Naive thymus-derived CD8-positive, alpha-beta T cell (primary cell): ENCODE measurements at places on chromosomes 1 and 21. TPM values are rescaled to one million over a fixed set of nuclear protein-coding genes. Genes with fewer than 3 reads are reported as not detected.

DNA sequence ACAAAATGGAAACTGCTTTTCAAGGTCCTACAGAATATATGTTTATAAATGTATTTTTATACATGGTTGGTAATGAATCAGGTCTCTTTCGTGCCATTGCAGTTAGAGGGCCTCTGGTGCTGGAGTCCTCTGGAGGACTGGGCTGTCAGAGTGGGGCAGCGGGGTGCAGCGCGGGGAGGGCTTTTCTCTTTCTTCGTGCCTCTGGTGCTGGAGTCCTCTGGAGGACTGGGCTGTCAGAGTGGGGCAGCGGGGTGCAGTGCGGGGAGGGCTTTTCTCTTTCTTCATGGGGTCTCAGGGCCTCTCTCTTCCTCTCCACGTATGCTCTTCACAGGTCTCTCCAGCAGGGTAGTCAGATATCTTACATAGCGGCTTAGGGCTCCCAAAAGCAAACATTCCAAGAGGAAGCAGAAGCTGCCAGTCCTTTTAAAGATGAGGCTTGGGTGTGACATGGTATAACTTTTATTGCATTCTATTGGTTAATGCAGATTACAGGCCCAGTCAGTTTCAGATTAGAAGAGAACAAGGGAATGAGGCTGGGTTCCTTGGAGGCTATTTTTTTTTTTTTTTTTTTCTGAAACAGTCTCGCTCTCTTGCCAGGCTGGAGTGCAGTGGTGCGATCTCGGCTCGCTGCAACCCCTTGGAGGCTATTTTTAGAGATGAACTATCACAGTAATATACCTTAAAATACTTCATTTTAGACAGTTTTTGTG, 13.1 kb downstream of the SDCCAG8 start:
- no peak overlapping the region for H3K4me3 ChIP-seq
- H3K36me3 ChIP-seq, result peaks cover 14% of the 10 kb centered on the region
- peaks cover 24% of the 10 kb centered on the region for H3K4me1 ChIP-seq
- DNase-seq, result no peak
- H3K27ac ChIP-seq, result no peak overlapping the region
- H3K27me3 ChIP-seq, result no peaks in the 10 kb centered on the region

Gene SPATC1L
- 11.2 TPM for total RNA-seq

Gene FCN3
- total RNA-seq, result not detected

GRCh38 chr1:35569936-35570335, 3.2 kb upstream of the TFAP2E start:
- H3K36me3 ChIP-seq, result no peaks in the 10 kb centered on the region
- H3K27ac ChIP-seq, result no peak overlapping the region
- no peaks in the 10 kb centered on the region for H3K27me3 ChIP-seq
- no peak for DNase-seq
- peaks cover 10% of the 10 kb centered on the region for H3K4me1 ChIP-seq
- no peak overlapping the region for H3K4me3 ChIP-seq

Gene AGT
- total RNA-seq, result not detected

Gene SH3D21
- 2.7 TPM for total RNA-seq

DNA sequence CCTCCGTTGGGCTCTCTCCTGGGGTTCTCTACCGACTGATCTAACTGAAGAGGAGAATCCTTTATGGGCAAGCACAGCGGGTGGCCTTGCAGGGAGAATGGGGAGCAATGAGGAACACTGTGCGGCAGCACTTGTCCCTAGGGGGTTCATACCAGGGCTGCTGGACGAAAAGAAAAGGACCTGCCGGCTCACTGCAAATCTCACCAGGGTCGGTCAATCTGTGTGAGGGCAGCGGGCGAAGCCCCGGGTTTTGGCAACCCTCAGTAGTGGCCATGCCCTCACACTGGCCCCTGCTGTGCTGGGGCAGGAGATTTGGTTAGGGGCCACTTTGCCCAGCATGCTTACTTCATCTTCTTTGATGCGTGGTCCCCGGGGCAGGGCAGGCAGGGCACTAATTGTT, 5.9 kb downstream of the LHX9 start:
- no peak overlapping the region for H3K27ac ChIP-seq
- no peaks in the 10 kb centered on the region for H3K36me3 ChIP-seq
- no peak overlapping the region for H3K4me3 ChIP-seq

GRCh38 chr1:16925635-16926490, 4.1 kb downstream of the CROCC start:
- H3K36me3 ChIP-seq, result no peaks in the 10 kb centered on the region
- H3K27me3 ChIP-seq, result no peaks in the 10 kb centered on the region
- H3K4me1 ChIP-seq, result peaks cover 71% of the 10 kb centered on the region
- no peak overlapping the region for H3K4me3 ChIP-seq

Gene RNF207
- total RNA-seq, result 0.36 TPM

DNA sequence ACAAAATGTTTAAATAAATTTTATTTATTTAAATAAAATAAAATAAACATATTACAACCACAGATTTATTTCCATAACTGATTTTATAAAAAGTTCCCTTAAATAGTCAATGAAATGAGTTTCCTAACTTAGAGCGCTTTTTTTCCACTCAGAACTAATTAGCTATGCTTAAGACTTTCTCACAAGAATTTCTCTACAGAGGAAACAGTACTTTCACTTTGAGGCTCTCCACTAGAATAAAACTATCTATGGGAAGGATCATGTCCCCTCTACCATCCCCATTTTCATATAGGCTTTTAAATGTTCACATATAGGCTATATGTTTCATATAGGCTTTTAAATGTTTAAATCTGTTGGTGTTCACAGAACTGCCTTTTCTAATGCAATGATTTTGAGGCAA, 40.0 kb upstream of the DPH5 start:
- no peaks in the 10 kb centered on the region for H3K27me3 ChIP-seq
- no peaks in the 10 kb centered on the region for H3K36me3 ChIP-seq
- no peak for DNase-seq
- peak overlapping the region; percentile 64 for H3K4me3 ChIP-seq
- H3K27ac ChIP-seq, result peak overlapping the region; percentile 89
- peaks cover 63% of the 10 kb centered on the region for H3K4me1 ChIP-seq

- peak overlapping the region; percentile 91 for H3K4me3 ChIP-seq
- H3K27me3 ChIP-seq, result no peaks in the 10 kb centered on the region
- no peak for DNase-seq
- peak overlapping the region; percentile 93 for H3K27ac ChIP-seq
- H3K4me1 ChIP-seq, result peaks cover 40% of the 10 kb centered on the region
Measured at GRCh38 chr1:2391931-2392509, 379 bp downstream of the RER1 start.

Gene LCE1B
- not detected for total RNA-seq

Gene OR2L3
- not detected for total RNA-seq

DNA sequence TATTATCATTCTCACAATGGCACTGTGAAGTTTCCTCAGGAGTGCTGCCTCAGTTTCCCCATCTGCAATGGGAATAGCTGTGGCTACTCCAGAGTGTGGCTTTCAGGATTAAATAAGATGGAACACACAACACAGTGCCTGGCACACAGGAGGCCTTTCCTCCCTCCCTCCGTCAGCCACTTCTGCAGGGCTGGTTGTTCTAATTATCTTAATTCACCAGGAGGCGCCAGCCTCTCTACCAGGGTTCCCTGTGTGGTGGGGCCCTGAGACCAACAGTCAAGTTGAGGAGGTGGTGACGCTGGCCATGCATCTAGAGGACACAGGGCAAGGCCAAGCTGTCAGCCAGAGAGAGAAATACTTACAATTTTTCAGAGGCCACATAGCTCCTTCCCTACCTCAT, 6.3 kb upstream of the FOXO6 start:
- H3K4me1 ChIP-seq, result peaks cover 4% of the 10 kb centered on the region
- no peaks in the 10 kb centered on the region for H3K36me3 ChIP-seq

Gene CELF3
- total RNA-seq, result not detected

DNA sequence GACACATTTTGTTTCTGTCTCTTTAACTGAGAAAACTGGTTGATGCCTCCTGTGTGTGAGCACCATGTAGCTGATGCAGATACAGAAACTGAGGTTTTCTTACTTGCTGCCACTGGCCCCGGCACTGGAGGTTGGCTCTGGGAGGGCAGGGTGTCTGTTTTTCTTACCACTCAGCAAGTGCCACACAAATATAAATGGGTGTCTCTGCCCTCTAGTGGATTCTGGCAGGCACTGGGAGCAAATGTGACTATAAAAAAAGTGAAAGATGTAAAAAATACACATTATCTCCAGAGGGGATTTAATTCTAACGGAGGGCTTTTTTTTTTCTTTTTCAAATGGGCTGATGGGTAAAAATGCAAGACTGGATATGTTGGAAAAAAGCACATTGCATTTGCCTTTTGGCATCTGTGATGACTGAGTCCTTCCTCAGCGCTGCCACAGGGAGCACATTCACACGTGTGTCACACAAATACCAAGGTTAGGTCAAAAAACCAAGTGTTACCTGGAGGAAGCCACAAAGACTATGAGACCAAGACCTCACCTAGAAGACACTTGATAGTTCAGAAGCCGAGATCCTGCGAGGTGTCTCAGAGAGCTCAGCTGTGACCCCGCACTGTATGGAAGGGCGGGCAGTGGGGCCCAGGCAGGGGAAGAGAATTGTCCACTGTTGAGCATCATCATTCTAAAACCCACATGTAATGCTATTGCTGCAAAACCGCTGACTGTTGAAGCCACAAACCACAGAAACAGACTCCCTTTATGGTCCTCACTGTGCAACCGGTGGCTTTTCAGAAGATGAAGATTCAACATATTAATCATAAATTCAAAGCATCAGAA, 18.9 kb downstream of the PGBD2 start:
- H3K4me3 ChIP-seq, result peak overlapping the region; percentile 43
- DNase-seq, result peak; percentile 68
- H3K4me1 ChIP-seq, result peaks cover 16% of the 10 kb centered on the region
- no peaks in the 10 kb centered on the region for H3K27me3 ChIP-seq
- peaks cover 35% of the 10 kb centered on the region for H3K36me3 ChIP-seq

Gene TCEANC2
- total RNA-seq, result 13.6 TPM

Gene SYCP1
- total RNA-seq, result not detected

Gene NBPF4
- total RNA-seq, result not detected

Gene ARID1A
- total RNA-seq, result 123 TPM

Gene SYPL2
- not detected for total RNA-seq

- no peak overlapping the region for H3K4me3 ChIP-seq
Measured at GRCh38 chr1:217032715-217033367, 309.6 kb upstream of the ESRRG start.

DNA sequence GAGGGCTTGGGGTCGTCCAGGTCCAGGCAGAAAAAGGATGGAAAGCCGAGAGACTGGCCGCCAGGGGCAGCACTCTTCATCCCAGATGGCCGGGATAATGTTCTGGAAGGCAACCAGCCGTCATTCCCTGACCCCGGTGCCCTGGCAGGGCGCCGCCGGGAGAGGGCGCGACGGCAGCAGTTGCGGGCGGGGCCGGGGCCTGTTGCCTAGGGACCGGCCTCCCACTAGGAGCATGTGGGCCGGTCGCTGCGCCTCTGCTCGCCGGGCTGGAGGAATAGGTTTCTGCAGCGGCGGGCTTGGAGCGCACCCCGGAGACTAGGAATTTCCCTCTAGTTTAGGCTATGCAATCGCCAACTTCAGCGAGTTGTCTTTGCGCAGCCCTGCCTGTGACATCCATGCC, 11.0 kb downstream of the DMRTB1 start:
- DNase-seq, result no peak
- peaks cover 2% of the 10 kb centered on the region for H3K4me1 ChIP-seq
- H3K27ac ChIP-seq, result no peak overlapping the region
- H3K4me3 ChIP-seq, result no peak overlapping the region
- no peaks in the 10 kb centered on the region for H3K36me3 ChIP-seq

- no peaks in the 10 kb centered on the region for H3K4me1 ChIP-seq
- H3K36me3 ChIP-seq, result no peaks in the 10 kb centered on the region
- H3K27ac ChIP-seq, result no peak overlapping the region
- no peak for DNase-seq
- H3K27me3 ChIP-seq, result peaks cover 7% of the 10 kb centered on the region
Measured at GRCh38 chr1:185971688-185972087, 237.5 kb downstream of the HMCN1 start.

DNA sequence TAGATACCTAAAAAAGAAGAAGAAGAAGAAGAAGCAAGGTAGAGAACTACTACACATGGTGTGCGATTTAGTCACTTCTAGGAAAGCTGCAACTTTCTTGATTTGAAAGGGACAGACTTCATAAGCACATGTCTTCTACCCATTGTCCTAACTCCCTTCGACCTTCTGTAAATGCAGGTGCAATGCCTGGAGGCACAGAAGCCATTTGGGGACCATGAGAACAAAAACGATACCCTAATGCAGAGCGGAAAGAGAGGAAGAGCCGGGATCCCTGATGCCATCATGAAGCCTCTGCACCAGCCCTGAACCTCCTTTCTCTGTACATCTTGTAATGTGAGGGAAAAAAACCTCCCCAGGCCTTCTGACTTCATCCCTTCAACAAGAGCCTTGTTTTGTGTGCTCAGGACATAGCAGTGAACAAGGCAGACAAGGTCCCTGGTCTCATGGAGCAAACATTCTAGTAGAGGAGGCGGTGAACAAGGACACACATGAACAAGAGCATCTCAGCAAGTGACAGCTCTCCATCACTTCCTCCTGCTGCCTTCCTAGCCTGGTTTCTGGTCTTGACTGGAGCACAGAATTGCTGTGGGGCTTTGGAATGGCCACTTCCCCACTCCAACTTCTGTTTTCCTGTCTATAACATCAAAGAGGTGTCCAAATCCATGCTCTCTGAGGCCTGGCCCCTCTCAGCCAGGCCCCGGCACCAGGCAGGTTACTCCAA, 5.5 kb upstream of the LAPTM5 start:
- no peak overlapping the region for H3K4me3 ChIP-seq
- H3K27ac ChIP-seq, result peak overlapping the region; percentile 90
- H3K4me1 ChIP-seq, result peaks cover 83% of the 10 kb centered on the region

GRCh38 chr1:17875171-17875881, 120.2 kb downstream of the ACTL8 start:
- peaks cover 1% of the 10 kb centered on the region for H3K27me3 ChIP-seq
- H3K27ac ChIP-seq, result no peak overlapping the region
- H3K36me3 ChIP-seq, result no peaks in the 10 kb centered on the region
- H3K4me1 ChIP-seq, result no peaks in the 10 kb centered on the region
- no peak for DNase-seq

Gene SPRR2E
- not detected for total RNA-seq

GRCh38 chr1:32828341-32828740, 10.9 kb downstream of the S100PBP start:
- no peak overlapping the region for H3K27ac ChIP-seq
- peaks cover 5% of the 10 kb centered on the region for H3K4me1 ChIP-seq
- H3K4me3 ChIP-seq, result no peak overlapping the region
- DNase-seq, result no peak
- H3K36me3 ChIP-seq, result peaks cover 4% of the 10 kb centered on the region
- no peaks in the 10 kb centered on the region for H3K27me3 ChIP-seq

Gene LHX8
- total RNA-seq, result not detected

Gene DPT
- total RNA-seq, result not detected

Gene C1orf198
- total RNA-seq, result 8.9 TPM

Gene CFAP107
- not detected for total RNA-seq

Gene GRHL3
- not detected for total RNA-seq

Gene PBX1
- total RNA-seq, result 1.8 TPM

GRCh38 chr1:179709841-179710329, 33.2 kb upstream of the FAM163A start:
- H3K4me1 ChIP-seq, result peaks cover 6% of the 10 kb centered on the region
- no peaks in the 10 kb centered on the region for H3K27me3 ChIP-seq
- no peak overlapping the region for H3K4me3 ChIP-seq
- DNase-seq, result peak; percentile 55
- peak overlapping the region; percentile 63 for H3K27ac ChIP-seq
- H3K36me3 ChIP-seq, result peaks cover 5% of the 10 kb centered on the region

GRCh38 chr1:183003203-183003602, 20.0 kb upstream of the LAMC1 start:
- H3K4me3 ChIP-seq, result no peak overlapping the region
- DNase-seq, result no peak
- H3K4me1 ChIP-seq, result no peaks in the 10 kb centered on the region
- no peaks in the 10 kb centered on the region for H3K36me3 ChIP-seq
- H3K27ac ChIP-seq, result no peak overlapping the region
